ENCODE measurements at places on chromosomes 6 and 20.

DNA sequence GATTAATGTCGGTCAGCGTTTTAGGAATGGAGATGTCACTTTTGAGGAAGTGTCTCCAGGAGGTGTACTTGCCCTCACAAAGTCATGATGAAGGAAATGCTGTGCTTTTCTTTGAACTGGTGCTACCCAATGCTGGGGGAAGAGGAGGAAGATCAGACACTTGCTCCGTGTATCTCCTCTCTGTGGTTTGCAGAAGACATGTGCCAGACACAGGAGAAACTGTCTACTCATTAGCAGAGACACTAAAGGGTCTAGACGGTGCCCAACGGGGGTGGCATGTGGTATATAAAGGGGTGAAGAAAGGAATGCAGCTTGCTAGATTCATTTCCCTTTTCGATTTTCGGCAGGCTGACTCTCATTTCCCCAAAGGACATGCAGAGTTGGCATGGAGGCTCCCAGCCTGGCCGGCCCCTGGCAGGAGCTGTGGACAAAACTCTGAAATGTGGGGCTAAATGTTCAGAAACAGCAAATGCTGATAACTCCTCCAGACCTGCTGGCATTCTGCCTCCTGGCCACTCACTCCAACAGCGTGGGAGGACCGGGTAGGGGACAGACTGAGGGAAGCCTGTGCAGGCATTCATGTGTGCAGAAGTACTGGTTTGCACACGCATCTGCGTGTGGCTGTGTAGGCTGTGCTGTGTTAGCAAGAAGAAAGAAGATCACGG lies 59.6 kb upstream of the QKI start:
- DNase-seq: no peak

GRCh38 chr6:109867970-109868358 lies 110.1 kb upstream of the GPR6 start:
- no peak for DNase-seq

DNA sequence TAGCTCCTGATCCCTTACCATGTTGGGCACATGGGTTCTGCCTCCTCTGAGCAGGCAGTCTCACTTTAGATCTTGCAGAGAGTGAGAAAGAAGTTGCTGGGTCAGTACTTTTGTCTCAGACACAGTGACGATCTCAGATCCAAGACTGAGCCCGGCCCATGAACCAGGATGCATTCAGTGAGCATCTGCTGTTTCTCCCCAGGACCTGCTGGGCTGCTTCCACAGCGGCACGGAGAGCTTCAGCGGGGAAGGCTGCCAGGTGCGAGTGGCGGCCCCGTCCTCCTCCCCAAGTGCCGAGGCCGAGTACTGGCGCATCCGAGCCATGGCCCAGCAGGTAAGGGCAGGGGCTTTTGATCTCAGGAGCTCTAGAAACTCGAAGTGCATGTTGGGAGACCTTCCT lies 53.9 kb upstream of the SMIM28 start:
- no peak for DNase-seq

GRCh38 chr6:44111434-44112417 lies 15.5 kb downstream of the MRPL14 start:
- no peak for DNase-seq

GRCh38 chr6:36608788-36609563 lies 14.8 kb downstream of the SRSF3 start:
- no peak for DNase-seq

DNA sequence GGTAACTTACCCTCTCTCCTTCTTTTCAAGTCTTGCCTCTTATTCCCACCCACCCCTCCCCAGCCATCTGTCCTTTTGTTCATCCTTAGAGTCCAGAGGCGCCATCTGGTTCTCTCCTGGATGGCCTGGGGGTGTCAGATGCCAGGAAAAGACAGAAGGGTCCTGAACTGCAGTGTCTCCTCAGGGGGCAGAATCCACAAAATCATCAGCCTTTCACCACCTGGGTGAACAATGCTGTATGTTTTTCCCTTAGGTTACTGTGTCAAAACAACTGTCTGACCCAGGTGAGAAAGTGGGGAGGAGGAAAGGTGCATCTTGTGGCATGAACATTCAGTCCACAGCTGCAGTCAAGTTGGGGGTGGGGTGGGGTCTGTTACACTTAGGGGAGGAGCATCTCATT lies 47.9 kb upstream of the FYN start:
- DNase-seq: no peak

- no peak for DNase-seq
These were observed 452.8 kb downstream of the RFPL4B start for GRCh38 chr6:112799889-112800288.

DNA sequence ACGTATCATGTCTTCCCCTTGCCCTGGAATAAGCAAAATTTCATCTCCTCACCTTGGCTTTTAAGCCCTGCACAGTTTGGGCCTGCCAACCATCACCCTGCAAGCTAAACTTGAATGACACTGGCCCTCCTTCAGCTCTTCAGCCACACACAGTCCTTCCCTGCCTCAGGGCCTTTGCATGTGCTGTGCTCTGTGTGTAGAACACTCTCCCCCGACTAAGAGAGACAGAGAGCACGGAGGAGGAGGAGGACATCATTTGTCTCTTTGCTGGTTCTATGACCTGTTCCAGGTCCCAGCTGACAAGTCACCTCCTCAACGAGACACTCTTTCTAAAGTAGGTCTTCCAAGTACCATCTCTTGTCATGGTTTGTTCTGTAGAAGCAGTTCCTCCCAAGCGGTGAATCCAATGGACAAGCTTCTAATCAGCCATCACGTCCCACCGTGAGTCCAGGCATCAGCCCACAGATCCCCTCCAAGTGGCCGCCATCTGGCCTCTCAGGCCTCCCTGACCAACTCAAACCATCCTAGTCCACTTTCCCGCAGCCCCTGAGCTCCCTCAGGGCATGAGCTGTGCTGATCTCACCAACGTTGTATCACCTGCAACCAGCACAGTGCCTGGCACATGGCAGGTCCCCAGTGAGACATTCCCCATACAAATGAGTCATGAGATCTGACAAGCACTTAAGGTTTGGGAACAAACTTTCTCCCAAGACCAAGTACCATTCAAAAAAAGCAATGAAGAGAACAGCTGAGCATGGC lies 30.5 kb downstream of the NFATC2 start:
- DNase-seq: no peak

- no peak for DNase-seq
These were observed 21.9 kb downstream of the NEDD9 start for GRCh38 chr6:11210386-11211138.

GRCh38 chr6:51137777-51138176 lies 319.1 kb downstream of the TFAP2B start:
- DNase-seq: no peak

DNA sequence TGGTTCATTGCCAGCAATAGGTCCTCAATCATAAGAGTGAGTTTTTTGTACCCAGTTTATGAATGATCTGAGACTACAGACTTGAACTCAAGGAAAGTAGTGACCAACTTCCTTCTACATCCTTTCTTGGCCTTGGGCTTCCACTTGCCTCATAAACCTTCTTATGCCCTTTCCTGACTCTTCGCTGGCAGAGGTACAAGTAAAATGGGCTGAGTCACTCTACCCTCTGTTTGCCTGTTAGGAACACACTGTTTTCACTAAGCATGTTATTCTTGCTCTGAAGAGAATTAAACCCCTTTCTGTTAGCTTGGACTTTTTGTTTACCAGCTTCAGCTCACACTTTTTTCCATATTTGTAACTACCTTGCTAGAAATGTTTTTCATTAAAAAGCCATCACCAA lies 74.4 kb downstream of the PKHD1 start:
- no peak for DNase-seq

DNA sequence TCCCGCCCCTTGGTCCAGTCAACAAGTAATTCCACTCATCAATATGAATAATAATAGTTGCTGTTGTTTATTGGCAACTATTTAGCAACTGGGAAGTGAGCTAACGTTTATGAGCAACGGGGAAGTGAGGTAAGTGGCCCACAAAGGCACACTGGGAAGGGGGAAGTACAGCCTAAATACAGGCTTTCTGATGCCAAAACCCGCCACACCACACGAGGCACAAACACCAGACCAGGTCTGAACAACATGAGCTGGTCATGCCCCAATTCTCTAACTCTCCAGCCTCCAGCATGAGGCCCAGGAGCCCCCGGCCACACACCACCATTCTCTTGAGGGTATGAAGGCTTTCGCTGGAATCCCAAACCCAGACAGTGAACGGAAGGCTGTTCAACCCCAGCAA lies 50.8 kb downstream of the PREX1 start:
- DNase-seq: no peak

DNA sequence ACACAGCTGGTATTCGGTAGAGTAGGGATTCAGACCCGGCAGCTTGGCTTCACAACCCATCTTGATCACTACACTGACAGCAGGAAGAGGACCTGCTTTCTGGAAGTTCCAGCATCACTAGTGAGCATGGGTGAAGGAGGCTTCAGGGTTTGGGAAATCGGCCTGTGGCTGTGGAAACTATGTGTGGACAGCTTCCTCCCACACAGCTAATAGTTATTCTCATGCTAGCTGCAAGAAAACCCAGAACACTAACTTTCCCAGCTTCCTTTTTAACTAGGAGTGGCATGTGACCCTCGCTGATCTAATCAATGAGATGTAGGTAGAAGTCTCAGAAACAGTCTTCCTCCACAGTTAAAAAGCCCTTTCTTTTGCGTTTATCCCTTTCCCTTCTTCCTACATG lies 36.3 kb upstream of the SIRPA start:
- no peak for DNase-seq

GRCh38 chr20:44145131-44145775 lies 41.7 kb downstream of the JPH2 start:
- DNase-seq: no peak

DNA sequence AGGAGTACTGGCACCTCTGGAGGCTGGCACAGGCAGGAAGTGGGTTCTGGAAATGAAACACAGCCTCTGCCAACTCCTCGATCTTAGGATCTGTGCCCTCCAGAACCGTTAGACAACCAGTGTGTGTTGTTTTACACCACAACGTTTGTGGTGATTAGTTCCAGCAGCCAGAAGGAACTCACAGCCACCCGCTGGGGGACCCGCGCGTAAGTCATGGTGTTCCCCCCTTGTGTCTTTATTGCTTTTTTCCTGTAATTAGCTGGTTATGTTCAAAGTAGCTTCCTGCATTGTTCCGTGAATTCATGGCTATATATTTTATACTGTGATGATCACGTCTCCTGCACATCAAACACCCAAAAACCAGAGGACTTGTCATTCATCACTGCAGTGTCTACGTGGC lies 117.4 kb downstream of the RNASET2 start:
- no peak for DNase-seq

- DNase-seq: no peak
These were observed 140.4 kb downstream of the NCOA3 start for GRCh38 chr20:47642118-47642517.

- no peak for DNase-seq
These were observed 201.5 kb upstream of the ZNF217 start for GRCh38 chr20:53795170-53795569.

- no peak for DNase-seq
These were observed 673 bp downstream of the MARCKS start for GRCh38 chr6:113857556-113858479.

- DNase-seq: no peak
These were observed 73.1 kb downstream of the NOL4L start for GRCh38 chr20:32512047-32512385.

DNA sequence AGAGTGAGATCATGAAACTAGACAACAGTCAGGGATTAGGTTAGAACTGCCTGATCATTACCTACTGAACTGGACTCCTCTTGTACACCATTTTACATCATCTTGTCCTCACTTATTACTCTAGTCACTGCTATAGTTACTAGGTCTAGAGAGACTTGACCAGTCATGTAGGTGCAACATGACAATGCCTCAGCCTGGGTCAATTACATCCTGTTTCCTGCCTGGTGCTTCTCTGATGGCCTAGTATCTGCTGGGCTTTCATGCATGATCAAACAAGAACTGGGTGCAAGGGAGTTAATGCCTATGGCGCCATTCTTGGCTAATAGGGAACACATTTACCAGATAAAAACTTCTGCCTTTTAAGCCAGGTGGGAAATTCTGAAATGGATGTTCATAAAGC lies 39.2 kb upstream of the MMS22L start:
- DNase-seq: no peak

GRCh38 chr6:119181046-119181445 lies 102.6 kb upstream of the FAM184A start:
- no peak for DNase-seq

- DNase-seq: no peak
These were observed 142.9 kb downstream of the ADGRB3 start for GRCh38 chr6:68777956-68778355.

- no peak for DNase-seq
These were observed 38.8 kb upstream of the ID1 start for GRCh38 chr20:31566319-31566657.

DNA sequence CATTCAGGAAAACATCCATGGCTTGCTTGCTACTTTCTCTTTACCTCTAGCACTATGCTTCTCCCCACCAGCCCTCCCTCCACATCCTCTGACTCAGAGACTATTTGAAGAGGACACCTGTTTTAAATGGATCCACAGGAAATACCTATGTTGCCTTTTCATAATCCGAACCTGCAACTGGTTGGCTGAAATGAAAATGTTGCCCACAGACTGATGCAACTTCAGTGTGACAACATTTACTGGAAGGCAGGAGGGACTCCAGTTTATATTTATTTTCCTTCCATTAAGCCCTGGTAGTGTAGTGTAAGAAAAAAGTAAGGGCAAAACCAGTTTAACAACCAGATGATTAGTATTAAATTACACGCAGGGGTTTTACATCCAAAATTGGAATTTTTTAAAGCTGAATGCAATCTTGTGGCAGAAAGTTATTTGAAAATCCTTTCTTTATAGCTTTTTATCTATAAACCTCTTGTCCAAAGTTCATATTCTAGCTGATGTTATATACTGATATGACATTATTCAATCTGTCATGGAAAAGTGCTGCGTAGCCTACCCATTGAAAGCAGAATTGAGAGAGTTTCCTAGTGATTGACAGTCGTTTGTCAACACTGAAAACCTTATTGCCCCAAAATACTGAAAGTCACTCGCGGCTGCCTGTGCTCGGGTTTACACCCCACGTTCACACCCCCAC lies 881 bp upstream of the AIG1 start:
- DNase-seq: no peak

GRCh38 chr6:111663692-111664564 lies 58.2 kb upstream of the TRAF3IP2 start:
- DNase-seq: no peak

GRCh38 chr20:22373164-22373895 lies 211.0 kb downstream of the FOXA2 start:
- no peak for DNase-seq

DNA sequence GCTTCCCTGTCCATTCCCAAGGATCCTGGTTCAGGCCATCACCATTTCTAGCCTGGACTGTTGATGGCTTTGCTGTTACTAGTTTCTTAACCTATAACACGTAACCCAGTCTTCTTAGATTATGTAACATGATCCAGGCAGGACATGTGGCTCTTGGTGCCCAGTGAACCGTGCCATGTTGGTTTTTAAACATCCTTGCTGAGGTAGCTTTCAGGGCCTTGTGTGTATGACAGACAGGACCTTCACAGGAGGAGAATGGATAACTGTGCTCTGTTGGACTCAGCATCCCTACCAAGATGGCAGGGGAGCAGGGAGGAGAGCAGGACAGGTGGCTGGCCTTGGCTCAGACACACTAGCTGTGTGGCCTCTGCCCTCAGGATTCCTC lies 46.8 kb downstream of the PANK2 start:
- DNase-seq: no peak
